ENCODE measurements at places on chromosomes 5 and 9. TPM values are rescaled to one million over a fixed set of nuclear protein-coding genes. Genes with fewer than 3 reads are reported as not detected.

Gene SEC24A
- 40.6 TPM for total RNA-seq

Gene ERCC8
- 30.6 TPM for total RNA-seq

Gene AQP7
- 0.17 TPM for total RNA-seq

Gene IL5
- total RNA-seq, result not detected

Gene ATG12
- 58.8 TPM for total RNA-seq

Gene ELOVL7
- 8.0 TPM for total RNA-seq

Gene NDOR1
- 17.6 TPM for total RNA-seq

Gene SLC9A3
- 2.9 TPM for total RNA-seq

Gene IFNA13
- not detected for total RNA-seq
